ENCODE measurements at places on chromosomes 1 and 21.

DNA sequence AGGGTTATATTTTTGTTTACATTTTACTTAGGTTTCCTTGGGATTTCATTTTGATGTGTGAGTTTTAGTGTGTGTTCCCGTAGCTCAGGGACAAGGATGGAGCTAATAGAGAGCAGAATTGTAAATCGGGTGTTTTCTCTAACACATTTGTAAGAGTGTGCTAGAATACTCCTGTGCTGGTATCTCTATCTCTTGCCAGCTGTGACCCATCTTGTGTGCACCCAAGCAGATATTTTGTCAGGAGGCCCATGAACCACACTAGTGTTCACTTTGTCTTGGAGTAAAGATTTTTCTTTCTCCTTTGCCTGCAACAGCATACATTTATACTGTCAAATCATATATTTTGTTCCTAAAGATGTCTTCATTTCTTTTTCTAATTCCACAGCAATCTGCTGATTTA lies 23.4 kb downstream of the KRTAP19-8 start:
- no peak for DNase-seq

GRCh38 chr1:229420765-229421164 lies 13.1 kb downstream of the ACTA1 start:
- no peak for DNase-seq

- no peak for DNase-seq
Observed at GRCh38 chr1:156509424-156510034, 9.0 kb upstream of the MEF2D start.

DNA sequence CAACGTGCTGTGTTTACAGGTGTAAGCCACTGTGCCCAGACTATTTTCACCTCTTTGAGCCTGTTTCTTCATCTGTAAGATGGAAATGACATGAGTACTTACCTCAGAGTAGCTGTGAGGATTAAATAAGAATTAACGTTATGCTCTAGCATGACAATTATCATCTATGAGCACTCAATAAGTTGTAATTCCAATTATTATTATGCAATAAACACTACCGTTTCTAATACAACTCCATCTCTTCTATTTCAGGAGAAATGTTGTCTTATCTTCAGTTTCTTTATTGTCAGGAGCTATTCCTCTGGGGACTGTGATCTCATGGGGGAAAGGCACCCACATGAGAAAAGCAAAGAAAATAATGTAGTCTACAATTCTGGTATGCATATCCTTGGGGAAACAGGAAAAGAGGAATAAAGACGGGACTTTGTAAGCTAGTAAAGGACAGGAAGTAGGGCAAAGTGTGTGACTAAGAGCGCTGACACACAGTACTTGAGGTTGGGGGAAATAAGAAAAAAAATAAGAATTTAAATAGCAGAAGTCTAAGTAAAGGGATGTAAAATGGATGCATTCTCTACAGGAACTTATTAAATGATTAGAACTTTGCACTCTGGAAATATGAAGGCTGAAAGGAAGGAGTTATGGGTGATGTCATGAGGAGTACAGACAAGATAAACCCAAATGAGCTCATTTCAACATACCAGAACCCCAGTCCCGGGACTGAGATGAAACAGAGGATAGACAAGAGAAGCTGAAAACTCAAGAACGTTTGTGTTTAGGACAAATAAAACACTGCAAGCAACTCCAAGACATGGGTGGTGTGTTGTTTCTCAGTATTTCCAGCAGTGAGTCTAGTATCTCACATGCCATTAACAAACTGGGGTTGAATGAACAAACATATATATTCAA lies 9.8 kb downstream of the PHC2 start:
- DNase-seq, result peak; percentile 59

DNA sequence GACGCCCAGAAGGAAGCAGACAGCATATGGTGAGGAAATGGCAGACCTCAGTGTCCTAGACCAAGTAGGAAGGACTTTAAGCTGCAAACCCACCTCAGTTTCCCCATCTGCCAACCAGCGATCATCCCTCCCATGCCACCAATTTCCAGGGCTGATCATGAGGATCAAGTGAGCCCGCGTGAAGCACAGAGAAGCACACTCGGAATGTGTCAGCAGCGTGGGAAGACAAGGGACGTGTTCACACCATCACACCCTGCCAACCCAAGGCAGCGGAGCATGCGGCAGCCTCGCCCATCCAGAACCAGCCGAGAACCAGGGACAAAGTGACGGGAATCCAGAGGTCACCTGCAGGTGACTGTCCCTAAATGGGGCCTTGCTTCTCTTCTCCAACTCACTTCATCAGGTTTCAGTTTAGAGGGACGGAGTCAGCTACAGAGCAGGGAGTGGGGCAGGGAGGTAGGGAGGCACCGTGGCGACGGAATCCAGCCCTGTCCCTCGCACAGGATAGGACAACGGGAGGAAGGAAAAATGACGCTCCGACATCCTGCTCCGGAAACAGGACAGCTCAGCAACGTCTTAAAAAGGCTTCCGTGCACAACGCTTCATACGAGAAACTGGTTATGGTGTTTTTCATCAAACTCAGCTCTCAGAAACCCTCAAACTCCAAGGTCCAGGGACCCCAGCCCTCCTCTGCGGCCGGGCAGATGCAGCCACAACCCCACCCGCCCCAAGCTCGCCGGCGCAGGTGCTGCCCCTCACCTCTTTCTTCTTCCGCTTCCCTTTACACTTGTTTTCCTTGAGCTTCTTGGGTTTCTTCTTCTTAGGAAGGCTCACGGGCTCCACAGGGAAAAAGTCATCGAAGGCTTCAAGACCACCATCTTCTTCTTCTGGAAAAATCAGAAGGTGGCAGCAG lies 12.5 kb downstream of the CHD5 start:
- DNase-seq, result no peak

DNA sequence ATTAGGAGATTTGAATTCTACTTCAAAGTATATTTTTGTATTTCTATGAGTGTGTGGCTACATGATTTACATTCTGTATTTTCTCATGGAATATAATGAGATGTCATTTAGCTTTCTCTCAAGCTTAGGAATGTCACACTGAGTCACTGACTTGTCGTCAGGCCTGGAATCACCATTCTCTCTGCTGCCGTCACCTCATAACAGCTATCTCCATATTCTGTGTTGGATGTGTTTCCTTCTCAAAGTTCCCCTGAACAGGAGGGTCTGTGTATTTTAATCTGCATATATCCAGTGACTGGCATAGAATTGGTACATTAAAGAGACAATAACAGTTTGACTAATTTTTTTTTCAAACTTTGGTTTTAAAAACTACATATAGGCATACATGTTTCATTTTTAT lies 35.9 kb downstream of the LYPLAL1 start:
- DNase-seq, result no peak

DNA sequence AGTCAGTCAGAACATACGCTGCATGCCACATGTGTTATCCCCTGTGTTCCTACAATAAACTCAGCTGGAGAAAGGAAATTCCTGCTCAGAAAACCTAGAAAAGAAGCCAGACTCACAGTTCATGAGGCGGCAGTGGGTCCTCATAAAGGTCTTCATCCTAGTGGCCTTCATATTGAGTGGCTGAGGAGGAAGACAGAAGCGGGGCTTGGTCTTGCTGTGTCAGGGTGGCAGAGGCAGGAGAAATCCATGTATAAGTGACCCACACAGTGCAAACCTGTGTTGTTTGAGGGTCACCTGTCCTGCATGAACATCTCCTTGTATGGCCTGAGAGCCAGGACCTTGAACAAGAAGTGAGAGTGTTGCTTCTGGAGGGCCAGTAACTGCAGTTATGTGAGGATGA lies 4.0 kb upstream of the WNT3A start:
- DNase-seq, result no peak

DNA sequence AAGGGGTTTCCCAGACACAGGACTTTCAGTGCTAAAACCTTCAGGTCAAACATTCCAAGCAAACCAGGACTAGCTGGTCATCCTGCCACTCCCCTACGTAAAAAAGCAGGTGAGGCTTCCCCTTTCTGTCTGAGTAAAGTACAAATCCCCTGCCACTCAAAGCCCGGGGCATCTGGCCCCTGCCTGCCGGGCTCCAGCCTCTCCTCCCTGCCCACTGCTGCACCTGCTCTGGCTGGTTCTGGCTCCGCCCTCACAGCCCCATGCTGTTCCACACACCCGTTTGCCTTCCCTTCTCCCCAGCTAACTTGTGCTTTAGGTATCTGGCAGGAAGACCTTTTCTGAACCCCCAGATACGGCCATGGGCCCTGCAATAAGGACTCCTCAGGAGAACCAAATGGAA lies 23.3 kb upstream of the S100A7 start:
- DNase-seq, result no peak

GRCh38 chr1:14392859-14393365 lies 205.6 kb upstream of the KAZN start:
- DNase-seq, result no peak

GRCh38 chr1:107264561-107264960 lies 123.7 kb downstream of the NTNG1 start:
- DNase-seq, result no peak

DNA sequence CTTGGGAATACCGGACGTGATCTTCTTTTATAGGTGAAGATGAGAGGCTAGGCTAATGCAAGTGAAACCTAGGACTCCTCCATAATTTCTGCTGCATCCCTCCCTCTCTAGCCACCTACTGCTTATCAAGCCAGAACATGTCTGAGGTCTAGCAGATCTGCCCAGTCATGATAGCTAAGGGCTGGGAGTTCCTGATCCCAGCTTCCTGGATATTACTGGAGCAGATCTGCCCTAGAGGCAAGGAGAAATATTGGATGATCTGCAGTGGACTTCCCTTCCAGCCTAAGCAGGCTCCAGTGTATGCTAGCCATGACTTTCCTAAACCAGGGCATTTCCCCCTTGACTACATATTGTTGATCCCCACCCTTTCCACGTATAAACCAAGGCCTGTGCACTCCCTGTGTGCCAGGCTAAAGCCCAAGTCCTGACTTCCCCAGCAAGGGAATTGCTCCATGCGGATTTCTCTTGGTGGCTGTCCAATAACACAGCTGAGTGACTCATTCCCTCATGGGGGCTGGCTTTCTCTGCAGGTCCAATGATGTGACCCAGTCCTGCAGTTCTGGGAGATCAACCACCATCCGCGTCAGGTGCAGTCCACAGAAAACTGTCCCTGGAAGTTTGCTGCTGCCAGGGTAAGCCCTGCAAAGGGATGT lies 15.5 kb upstream of the SARS1 start:
- no peak for DNase-seq

GRCh38 chr1:248757784-248758195 lies 2.2 kb upstream of the LYPD8 start:
- DNase-seq, result no peak

- DNase-seq, result peak; percentile 88
Observed at GRCh38 chr1:40078512-40079333, 18.3 kb downstream of the PPT1 start.

DNA sequence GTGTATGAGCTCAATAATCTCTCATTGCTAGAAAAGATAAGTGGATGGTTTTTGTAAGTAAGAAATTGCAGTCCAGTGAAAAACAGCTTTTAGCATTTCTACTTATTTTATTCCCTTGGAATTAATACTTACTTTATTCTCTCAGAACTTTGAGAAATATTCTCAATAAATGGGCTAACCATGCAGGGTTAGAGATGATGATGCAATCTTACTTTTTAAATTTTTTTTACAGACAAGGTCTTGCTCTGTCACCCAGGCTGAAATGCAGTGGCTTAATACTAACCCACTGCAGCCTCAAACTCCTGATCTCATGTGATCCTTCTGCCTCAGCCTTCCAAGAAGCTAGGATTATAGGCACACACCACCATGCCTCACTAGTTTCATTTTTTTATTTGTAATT lies 440.8 kb upstream of the ZP4 start:
- no peak for DNase-seq

GRCh38 chr1:186530109-186530508 lies 69.2 kb upstream of the PDC start:
- no peak for DNase-seq

- no peak for DNase-seq
Observed at GRCh38 chr1:40857737-40858136, 4.4 kb downstream of the CITED4 start.

Data from inflammatory macrophage treated with lipopolysaccharide for 1 hour (primary cell).